ENCODE measurements at places on chromosomes 2 and 18.

- DNase-seq: no peak
Measured at GRCh38 chr2:165953306-165953654, 296 bp downstream of the TTC21B start.

DNA sequence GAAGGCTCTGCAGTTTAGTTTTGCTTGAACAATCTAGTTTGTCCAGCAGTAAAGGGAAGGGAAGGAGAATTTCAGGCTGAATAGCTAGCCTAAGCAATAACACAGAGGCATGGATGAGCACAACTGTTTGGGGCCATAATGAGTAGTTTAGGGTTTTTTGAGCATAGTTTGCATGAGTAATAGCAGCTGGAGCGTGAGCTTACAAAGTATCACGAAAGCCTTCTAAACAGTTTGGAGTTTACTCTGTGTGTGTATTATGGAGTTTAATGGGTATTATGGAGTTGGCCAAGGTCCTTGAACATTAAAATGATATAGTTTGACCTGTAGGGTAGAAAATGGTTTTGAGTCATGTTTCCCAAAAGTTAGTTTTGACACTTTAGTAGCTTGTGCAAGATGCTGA lies 782.3 kb downstream of the ERBB4 start:
- no peak for DNase-seq

DNA sequence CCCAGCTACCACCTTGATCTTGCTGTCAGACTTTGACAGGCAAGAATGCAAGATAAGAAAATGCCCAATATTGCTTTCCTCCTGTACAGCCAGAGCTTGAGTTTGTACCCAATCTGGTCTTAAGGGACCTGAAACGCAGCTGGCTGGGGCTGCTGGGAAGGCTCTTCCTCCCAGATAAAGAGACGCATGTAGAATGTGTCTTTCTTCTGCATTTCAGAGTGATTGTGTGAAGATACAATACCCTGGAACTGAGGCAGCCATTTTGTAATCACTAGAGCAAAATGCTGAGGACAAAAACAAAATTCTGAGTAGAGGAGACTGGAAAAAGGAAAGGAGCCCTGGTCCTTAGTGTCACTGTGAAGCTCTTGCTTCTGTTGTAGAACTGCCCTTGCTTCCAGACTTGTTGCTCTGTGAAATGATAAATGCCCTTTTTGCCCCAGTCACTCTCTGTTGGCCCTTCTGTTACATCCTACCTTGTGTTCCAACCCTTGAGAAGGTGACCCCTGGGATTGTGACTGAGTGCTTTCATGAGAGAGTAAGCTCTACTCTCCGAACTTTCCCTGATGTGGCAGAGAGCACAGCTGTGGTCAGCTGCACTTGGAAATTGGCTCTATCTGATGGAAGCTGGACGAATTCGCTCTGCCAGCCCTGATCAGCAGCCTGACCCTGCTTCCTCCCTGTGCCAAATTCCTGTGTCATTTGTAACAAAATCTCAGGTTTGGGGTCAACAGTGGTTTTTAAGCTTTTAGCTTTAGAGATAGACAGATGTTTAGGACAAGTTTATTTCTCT lies 137.4 kb upstream of the RBMS1 start:
- DNase-seq: no peak

GRCh38 chr2:69660637-69661036 lies 17.1 kb upstream of the AAK1 start:
- no peak for DNase-seq

GRCh38 chr2:238247841-238248453 lies 8.1 kb upstream of the HES6 start:
- no peak for DNase-seq

- no peak for DNase-seq
Measured at GRCh38 chr2:29276151-29276550, 160.9 kb downstream of the CLIP4 start.

DNA sequence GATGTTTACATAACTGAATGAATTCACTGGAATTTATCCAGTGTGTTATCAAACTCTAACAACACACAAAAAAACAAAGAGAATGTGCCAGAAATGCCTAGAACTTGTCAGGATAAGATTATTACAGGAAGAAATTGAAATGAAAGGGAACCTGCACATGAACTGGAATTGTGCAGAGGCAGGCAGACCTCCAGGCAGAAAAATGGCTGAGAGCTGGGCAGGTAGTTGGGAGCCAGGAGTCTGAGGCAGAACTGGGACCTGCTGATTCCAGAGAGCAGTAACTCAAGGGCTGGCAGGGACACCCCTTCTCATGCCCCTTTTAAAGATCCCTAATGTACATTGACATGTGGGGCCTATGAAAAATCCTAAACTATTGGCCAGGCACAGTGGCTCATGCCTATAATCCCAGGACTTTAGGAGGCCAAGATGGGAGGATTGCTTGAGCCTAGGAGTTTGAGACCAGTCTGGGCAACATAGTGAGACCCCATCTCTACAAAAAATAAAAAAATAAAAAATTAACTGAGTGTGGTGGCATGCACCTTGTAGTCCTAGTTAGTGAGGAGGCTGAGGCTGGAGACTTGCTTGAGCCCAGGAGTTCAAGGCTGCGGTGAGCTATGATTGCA lies 674 bp upstream of the SP110 start:
- no peak for DNase-seq

GRCh38 chr2:217732992-217733391 lies 269.8 kb downstream of the TNS1 start:
- DNase-seq: no peak
